KG1 (cell line): ENCODE measurements at places on chromosomes 4 and X.

DNA sequence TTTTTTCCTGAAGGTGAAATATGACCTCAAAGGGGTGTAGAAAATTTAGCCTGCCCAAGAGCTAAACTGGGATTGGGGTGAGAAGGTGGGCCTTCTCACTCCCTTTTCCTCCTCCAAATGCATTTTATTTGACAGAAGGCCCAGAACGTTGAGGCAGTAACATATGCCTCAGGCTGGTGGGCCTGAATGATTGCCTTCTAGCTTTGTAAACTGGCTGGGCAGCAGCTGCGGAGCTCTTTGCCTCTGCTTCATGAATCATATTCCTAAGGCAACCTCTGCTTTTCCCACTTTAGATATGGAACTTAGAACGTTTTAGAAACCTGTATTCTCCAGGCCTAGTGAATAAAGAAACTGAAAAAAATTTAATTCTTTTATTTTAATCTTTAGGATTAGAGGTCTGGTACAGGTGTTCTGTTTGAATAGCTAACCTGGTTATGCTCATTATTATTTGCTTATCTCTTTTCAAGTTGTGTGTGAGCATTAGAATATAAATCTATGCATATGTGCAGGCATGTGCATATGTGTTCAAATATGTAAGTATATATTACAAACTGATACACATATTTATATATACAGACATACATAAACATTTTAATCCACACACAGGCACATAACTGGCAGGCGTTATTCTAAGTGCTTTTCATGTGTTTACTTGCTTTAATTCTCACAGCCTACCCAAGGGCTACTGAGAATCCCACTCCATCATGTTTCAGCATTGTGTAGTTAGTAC is 11.5 kb downstream of the PRDM8 start:
- DNase-seq, result no peak

DNA sequence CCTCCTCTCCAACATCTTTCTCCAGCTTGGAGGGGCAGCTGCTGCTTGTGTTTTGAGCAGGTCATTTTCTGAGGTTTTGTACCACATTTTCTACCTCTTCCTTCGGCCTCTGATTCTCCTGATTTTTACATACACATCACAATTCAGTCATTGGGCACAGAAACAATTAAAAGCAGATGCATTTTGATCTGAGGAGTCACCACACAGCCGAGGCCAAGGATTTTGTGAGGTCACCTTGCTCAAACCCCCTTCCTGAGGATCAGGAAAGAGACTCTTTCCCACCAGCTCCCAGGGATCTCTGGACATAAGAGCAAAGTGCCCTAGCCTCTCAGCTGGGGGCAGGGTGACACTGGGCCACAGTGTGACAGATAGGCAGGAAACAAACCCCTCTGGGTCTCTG is 5.4 kb upstream of the FATE1 start:
- DNase-seq, result no peak

- no peak for DNase-seq
Observed at GRCh38 chrX:52585892-52586291, 68.8 kb downstream of the SSX7 start.

- DNase-seq, result no peak
Observed at GRCh38 chr4:40157436-40157835, 39.4 kb upstream of the RHOH start.

- no peak for DNase-seq
Observed at GRCh38 chr4:149291463-149291862, 524.2 kb downstream of the IQCM start.

DNA sequence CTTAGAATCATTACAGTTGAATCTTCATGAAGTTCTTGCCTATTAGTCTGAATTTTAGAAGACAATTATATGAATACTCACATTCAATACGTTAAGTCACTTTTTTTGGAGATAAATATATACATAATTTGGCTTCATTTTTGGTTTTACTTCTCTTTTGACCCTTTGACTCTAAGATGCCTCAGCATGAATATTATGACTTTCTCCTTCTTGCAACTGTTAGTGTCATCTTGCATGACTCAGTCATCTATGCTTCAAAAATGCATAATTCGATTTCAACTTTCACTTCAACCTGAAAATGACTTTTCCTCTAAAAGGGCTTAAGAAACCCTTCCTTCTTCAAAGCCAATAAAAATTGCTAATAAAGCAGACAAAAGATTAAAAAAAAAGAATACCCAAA is 1427.5 kb downstream of the ADGRL3 start:
- no peak for DNase-seq

GRCh38 chrX:13761606-13762414 is 27.3 kb downstream of the OFD1 start:
- DNase-seq, result no peak

- DNase-seq, result no peak
Observed at GRCh38 chrX:45505214-45505613, 304.5 kb upstream of the DIPK2B start.

DNA sequence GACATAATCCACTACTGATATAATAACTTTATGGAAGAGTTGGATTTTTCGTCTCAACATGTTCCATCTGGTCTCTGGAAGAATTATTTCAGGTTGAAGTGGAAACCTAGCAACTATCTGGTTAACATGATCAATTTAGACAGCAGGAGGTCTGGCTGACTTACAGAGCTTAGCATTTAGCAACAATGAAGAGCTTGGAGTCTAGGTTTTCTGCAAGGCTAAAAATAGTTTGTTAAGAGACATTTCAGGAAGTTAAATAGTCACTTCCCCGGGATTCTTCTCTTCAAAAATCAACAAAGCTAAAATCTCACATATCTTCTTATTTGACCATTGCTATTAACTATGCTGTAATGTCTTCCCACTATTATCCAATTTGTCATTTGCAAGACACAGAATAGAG is 418.6 kb upstream of the DIPK2B start:
- no peak for DNase-seq

- no peak for DNase-seq
Observed at GRCh38 chr4:72295966-72296557, 264.3 kb downstream of the NPFFR2 start.

DNA sequence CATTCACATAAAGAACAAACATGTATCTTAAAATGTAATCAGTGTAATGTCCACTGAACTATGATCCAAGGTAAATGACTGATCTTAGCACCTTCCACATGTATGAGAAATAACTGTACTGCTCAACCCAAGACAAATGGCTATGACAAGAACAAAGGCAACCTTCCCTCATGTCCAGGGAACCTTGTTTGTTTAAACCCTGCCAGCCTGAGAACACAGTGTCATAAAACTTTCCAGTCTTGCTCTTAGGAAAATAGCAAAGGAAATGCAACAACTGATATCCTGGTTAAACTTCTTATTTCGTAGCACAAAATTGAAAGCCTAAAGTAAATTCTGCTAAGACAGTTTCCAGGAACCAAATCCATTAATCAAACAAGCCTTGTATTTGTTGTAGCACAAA is 494.3 kb downstream of the IL15 start:
- no peak for DNase-seq

- no peak for DNase-seq
Observed at GRCh38 chr4:123121241-123121907, 199.0 kb upstream of the NUDT6 start.

GRCh38 chrX:17370191-17370590 is 4.8 kb upstream of the NHS start:
- DNase-seq, result no peak

GRCh38 chr4:137069473-137069872 is 462.8 kb downstream of the PCDH18 start:
- DNase-seq, result no peak

DNA sequence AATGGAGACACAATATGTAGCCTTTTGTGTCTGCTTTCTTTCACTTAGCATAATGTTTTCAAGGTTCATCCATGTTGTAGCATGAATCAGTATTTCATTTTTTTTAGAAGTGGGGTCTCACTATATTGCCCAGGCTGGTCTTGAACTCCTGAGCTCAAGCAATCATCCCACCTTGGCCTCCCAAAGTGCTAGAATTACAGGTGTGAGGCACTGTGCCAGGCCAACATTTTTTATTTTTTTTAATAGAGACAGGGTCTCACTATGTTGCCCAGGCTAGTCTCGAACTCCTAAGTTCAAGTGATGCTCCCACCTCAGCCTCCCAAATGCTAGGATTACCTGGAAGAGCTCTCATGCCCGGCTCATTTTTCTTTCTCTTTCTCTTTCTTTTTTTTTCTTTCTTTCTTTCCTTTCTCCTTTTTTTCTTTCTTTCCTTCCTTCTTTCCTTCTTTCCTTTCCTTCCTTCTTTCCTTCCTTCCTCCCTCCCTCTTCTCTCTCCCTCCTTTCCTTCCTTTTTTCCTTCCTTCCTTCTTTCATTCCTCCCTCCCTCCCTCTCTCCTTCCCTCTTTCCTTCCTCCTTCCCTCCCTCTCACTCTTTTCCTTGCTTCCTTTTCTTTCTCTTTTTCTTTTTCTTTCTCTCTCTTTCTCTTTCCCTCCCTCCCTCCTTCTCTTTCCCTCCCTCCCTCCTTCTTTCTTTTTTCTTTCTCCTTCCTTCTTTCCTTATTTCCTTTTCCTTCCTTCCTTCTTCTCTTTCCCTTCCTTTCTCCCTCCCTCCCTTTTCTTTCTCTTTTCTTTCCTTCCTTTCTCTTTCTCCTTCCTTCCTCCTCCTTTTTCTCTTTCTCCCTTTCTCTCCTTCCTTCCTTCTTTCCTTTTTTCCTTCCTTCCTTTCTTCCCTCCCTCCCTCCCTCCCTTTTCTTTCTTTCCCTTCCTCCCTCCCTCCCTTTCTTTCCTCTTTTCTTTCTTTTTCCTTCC is 10.1 kb upstream of the RPL39 start:
- DNase-seq, result no peak
